Thoracic aorta (tissue), 2 donors: ENCODE measurements at places on chromosomes 5 and 9. TPM values are rescaled to one million over a fixed set of nuclear protein-coding genes. Genes with fewer than 3 reads are reported as not detected.

DNA sequence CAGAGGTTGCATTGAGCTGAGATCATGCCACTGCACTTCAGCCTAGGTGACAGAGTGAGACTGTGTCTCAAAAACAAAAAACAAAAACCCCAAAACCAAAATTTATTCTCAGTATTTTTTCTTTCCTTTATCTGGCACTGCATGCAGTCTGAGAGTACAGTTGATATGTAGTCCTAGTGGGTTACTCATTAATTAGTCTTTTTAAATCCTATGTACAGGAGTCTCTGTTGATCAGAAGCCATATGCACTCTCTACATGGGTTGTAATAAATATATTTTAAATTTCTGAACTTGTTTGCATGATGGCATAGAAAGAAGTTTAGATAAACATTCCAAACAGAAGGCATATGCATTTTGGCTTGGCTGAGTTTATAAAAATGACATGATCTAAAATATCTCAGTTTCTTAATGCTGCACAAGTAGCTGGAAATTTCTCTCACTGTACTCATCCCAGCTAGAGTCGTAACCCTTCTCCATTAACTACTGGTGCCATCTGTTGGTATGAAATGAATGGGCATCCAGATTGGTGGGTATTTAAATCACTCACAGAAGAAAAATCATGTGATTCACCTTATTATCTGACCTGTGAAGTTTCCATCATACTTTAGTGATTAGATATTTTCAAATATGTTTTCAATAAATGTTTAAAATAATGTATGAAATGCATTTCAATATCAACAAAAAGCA, 284.8 kb downstream of the CTNND2 start:
- no peak overlapping the region for H3K27ac ChIP-seq
- no peaks in the 10 kb centered on the region for H3K36me3 ChIP-seq
- no peak overlapping the region for H3K4me3 ChIP-seq
- no peaks in the 10 kb centered on the region for H3K4me1 ChIP-seq
- no peak for DNase-seq
- no peaks in the 10 kb centered on the region for H3K27me3 ChIP-seq

The CARD6 gene
- total RNA-seq, result 13.5 TPM

The F2RL1 gene
- 9.1 TPM for total RNA-seq

The IL9 gene
- total RNA-seq, result not detected

The FCHSD1 gene
- 42.6 TPM for total RNA-seq

The ZNF474 gene
- total RNA-seq, result 0.92 TPM

GRCh38 chr5:1184163-1184470, 17.3 kb upstream of the SLC6A19 start:
- no peaks in the 10 kb centered on the region for H3K4me1 ChIP-seq
- no peak overlapping the region for H3K4me3 ChIP-seq
- no peaks in the 10 kb centered on the region for H3K27me3 ChIP-seq
- no peaks in the 10 kb centered on the region for H3K36me3 ChIP-seq
